AG09309 (cell line): ENCODE measurements at places on chromosomes 16 and 17.

DNA sequence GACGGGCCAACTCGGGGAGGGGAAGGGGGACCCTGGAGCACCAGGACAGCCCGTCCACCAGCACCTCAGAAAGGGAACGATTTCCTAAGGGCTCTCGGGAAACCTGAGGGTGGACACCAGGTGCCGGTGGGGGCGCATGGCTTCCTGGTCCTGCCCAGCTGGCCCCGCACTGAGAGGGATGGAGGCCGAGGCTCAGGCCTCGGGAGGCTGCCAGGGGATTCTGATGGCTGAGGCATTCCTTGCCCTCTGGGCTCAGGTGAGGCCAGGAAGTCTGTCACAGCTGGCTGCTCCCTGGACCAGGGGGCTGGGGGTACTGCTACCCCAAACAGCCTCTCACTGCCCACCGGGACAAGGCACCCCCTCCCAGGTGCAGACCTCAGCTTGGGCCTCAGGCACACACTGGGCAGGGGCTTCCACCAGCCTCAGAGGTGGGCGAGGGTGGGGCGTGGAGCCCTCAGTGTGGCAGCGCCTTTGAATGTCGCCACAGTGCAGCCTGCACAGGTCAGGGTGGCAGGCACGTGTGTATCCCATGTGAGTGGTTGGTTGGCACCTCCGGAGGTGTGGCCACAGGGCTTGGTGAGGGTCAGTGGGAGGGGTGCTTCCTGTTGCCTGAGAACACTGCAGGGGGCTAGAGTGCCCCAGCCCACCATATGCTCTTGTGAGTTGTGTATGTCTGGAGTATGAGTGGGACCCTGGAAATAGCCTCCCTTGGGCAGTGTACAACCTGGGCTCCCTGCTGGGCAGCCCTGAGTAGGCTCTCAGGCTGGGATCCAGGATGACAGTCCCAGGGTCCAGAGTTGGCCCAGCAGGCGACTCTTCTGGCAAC, 3.9 kb upstream of the FSCN2 start:
- DNase-seq, result no peak

DNA sequence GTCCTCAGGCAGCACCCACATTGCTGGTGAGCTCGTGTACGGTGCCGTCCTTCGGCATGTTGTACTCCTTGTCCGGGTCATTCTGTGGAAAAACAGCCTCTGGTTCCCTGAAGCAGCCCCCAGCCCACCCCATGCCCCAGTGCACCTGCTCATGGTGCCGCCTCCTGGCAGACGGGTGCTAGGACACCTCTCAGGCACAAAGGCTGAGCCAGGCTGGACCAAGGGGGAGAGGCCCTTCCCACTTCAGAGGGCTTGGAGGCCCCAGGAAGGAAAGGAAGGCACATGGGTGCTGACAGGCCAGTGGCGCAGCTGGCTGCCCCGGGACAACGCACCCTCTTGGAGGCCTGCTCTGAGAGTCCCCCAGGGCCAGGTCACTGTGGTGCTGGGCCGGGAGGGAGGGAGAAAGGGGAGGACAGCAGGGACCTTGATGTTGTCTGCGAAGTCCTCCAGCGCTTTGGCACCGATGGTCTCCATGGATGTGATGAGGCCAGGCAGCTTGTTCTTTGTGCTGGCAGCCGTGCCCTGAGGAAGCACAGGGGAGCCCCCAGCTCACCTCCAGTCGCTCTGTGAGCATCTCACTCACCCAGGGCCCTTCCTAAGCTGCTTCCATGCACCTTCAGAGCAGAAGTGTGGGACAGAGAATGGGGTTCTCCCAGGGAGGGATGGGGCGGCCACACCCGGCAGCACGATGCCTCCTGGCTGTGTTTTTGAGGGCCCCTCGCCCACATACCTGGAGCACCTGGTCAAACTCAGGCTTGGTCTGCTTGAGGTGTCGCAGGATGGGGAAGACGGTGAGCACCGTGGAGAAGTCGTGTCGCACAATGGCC, 9.3 kb downstream of the ZACN start:
- no peak for DNase-seq

GRCh38 chr17:41943492-41943891, 13.1 kb downstream of the ODAD4 start:
- no peak for DNase-seq

- no peak for DNase-seq
These were observed 2.4 kb downstream of the APOBR start for GRCh38 chr16:28496844-28497243.

DNA sequence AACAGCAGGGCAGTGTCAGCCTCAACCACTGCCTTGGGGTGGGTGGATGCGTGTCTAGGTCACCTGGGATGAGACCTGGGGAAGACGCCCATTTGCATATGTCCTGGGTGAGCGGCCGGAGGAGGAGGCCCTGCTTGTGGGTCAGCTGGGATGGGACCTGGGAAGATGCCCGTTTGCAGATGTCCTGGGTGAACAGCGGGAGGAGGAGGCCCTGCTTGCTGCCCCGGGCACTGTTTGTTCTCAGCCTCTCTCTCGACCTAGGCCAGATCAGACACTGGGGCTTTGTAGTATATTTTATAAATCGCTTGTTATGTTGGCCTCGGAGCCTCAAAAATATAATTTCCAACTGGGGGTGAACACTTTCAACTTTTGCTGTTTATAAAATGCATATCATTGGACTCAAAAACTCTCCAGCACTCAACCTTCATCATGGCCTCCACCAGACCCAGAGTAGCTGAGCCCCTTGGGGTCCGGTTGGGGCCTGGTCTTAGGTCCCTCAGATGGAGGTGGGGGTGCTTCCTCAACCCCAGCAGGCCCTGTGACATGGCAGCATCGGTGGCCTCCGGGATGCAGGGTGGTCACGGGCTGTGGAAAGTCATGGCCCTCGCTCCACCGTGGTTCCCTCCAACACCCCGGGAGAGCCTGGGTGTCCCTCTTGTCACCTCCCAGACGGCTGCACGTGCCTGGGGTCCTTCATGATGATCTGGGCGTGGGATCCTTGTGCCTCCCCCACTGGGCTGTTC, 17.3 kb downstream of the DBNDD1 start:
- no peak for DNase-seq

- no peak for DNase-seq
These were observed 21.4 kb upstream of the CHMP6 start for GRCh38 chr17:80970044-80970761.

GRCh38 chr17:54439816-54440215, 460.8 kb upstream of the TOM1L1 start:
- no peak for DNase-seq

DNA sequence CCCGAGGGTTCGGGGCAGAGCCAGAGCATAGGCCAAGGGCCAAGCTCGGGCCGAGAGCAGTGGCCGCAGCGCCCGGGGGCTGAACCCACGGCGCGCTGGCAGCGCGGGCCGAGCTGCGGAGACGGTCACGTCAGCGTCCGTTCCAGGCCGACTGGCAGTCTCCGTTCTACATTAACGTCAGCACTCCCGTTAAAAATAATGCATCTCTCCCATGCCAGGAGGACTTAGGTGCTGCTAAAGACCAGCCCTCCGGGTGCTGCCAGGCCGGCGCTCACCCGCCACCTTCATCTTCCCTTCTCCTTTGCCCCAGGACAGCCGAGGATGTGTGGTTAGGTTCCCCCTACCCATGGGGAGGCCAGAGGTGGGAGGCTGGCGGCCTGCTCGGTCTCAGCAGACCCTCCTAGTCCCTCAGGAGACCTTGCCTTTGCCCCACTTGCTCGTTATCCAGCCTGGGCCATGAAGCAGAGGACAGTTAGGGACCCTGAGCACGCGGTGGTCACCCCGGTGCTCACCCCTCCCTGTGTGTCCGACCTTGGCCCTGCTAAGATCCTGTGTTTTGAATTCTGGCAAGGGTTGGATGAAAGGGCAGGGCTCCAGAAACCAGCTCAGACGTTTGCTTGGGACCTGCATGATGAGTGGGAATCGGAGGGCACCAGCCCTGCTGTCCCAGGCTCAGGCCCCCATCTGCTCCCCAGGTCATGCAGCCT, 572 bp downstream of the MPG start:
- no peak for DNase-seq

DNA sequence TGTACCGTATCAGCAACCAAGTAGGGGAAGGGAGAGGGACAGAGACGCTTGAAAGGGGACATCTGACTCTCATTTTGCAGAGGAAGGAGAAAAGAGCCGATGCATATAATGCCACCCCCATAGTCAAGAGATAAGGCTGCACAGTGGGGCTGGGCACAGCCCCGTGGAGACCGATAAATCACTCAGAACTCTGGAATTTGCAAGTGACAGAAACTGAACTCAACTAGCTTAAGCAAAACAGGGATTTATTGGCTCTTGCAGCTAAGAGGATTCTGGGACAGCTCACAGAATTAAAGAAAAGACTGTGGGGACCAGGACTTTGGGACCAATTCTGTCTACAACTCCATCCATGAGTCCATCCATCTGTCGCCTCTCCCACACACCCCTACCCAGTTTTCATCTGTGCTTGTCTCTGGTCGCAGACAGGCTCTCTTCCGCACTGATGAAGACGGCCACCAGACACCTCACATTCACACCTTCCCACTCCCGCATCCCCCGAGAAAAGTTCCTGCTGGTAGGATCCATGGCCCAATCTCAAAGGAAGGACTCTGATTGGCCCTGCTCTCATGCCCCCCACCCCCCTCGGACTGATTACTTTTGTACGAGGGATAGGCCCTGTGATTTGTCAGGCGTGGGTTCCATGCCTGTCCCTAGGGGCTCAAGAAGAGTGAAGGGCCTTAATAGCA, 105.9 kb upstream of the RPL38 start:
- DNase-seq, result no peak

DNA sequence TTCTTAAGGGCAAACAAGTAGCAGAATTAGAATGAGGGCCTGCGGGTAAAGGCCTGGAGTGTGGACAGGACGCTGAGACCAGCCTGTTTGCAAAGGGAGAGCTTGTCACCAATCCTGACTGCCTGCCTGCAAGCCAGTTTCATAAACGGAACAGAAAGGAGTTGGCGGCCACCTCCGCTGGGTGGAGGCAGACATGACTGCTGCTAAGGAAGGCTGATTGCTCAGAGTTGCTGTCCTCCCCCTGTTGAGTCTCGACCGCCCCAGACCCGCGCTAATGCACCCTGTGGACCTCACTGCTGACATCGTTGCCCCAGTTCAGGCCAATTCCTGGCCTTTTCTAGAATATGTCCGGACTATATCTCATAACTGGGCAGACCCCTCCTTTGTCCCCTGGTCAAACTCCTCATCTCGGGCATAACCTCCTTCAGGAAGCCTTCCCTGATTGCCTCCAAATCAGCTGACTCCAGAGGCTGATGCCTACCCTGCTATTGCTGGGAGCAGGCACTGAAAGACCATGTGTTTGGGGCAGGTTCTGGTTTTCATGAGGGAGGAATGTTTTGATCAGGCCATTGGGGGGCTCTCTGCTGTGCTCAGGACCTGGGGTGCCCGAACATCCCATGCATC, 153.0 kb upstream of the CIBAR2 start:
- DNase-seq, result no peak

- no peak for DNase-seq
These were observed 4.4 kb downstream of the NSMCE1 start for GRCh38 chr16:27264151-27264550.

- no peak for DNase-seq
These were observed 7.4 kb downstream of the PRKCA start for GRCh38 chr17:66309793-66310192.

GRCh38 chr17:57916925-57917858, 38.0 kb downstream of the CUEDC1 start:
- no peak for DNase-seq

DNA sequence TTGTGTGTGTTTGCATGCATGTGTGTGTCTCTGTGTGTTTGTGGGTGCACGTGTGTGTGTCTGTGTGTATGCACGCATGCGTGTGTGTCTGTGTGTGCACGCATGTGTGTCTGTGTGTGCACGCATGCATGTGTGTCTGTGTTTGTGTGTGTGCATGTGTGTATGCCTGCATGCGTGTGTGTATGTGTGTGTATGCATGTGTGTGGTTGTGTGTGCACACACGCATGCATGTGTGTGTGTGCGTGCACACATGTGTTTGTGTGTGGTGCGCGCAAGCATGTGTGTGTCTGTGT, 239.9 kb upstream of the TNRC6C start:
- no peak for DNase-seq

DNA sequence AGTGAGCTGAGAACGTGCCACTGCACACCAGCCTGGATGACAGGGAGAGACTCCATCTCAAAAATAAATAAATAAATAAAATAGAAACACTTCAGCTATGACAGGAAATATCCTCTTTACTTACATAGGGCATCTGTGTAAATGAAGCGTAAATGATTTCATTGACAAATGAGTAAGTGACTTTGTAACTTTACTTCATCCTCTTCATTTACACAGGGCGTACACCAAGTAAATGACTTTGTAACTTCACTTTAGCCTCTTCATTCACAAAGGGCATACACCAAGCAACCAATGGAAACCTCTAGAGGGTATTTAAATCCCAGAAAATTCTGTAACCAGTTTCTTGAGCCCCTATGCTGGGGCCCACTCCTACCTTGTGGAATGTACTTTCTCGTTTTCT, 16.2 kb upstream of the KLHDC4 start:
- DNase-seq, result no peak

- no peak for DNase-seq
These were observed 149.0 kb downstream of the CCDC182 start for GRCh38 chr17:57595947-57596695.
